ENCODE measurements at places on chromosomes 1 and 21.
A peak's percentile ranks its signal among the peaks of the same experiment; 100 is the strongest.

DNA sequence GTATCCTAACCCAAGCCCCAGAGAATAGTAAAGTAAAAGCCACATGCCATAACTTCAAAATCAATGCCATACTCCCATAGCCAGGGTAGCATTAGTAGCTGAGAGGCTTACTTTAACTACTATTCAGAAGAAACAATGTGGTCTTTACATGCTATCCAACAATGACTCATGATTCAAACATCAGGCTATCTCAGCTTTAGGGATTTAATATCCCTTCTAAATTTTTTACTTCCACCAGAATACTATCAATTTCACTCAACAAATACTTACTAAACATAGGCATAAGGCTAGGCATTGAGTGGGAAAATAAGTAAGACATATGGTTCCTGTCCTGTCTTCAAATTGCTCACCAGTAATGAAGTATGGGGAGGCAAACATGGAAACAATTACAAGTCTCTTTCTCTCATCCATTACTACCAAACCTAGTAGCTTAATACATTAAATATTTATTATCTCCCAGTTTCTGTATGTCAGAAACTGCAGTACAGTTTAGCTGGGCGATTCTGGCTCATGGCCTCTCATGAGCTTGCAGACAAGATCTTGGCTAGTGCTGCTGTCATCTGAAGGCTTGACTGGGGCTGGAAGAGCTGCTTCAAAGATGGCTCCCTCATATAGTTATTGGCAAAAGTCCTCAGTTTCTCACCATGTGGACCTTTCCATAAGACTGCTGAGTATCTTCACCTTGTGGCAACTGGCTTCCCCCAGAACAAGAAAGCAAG is 30.7 kb downstream of the EVI5 start:
- no peak for DNase-seq

GRCh38 chr1:228094432-228095016 is 8.6 kb downstream of the C1orf35 start:
- DNase-seq = no peak

DNA sequence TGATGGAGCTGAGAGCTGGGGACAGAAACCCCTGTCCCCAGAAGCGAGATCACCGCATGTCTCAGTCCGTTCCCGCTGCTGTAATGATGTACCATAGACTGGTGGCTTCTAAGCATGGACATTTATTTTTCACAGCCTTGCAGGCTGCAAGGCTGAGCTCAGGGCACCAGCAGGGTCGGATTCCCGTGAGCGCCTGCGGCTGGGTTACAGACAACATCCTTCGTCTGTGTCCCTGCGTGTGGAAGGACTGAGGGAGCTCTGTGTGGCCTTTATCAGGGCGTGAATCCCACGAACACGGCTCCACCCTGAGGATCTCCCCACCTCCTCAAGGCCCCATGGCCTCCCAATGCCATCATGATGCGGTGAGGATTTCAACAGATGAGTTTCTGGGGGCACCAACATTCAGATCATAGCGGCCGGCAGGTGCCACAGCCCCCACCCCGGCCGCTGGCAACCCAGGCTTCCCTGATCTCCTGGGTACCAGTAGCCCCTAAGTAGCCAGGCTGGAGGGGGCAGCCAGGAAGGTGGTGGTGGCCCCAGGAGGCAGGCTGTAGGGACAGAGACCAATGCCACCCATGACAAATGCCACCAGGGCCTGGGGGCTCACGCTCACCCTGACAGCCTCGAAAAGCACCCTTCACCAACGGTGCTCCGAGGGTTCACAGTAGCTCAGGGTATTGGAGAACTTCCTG is 104.4 kb downstream of the CRYAA start:
- DNase-seq = no peak

- DNase-seq = no peak
These were observed 13.5 kb downstream of the USP1 start for GRCh38 chr1:62450301-62450700.

GRCh38 chr1:213934649-213935048 is 53.1 kb upstream of the PROX1 start:
- no peak for DNase-seq

DNA sequence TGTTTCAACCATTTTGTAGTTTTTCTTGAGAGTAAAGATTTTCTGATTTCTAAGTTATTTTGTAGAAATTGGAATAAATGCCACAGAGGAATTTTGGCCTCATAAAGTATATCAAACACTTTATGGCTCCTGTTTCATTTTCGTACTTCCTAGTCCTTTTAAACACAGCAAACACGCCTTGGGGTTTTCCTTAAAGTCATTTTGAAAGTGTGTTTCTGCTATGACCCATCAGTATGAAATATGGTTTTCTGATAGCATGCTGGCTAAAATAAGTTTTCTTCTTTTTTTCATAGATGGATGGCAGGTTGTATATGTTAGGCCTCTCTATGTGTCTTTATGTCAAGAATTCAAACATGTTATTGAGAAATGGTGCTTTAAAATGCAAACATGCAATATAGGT is 940.1 kb upstream of the TMPRSS15 start:
- no peak for DNase-seq

GRCh38 chr21:30491963-30492428 is at the start of gene KRTAP19-3:
KRTAP19-3 (minus strand) TSS chr21:30492013; CDS start chr21:30491957, 56 bp downstream.
- DNase-seq = no peak

GRCh38 chr1:165645654-165646366 is 14.8 kb downstream of the MGST3 start:
- peak; percentile 99 for DNase-seq

DNA sequence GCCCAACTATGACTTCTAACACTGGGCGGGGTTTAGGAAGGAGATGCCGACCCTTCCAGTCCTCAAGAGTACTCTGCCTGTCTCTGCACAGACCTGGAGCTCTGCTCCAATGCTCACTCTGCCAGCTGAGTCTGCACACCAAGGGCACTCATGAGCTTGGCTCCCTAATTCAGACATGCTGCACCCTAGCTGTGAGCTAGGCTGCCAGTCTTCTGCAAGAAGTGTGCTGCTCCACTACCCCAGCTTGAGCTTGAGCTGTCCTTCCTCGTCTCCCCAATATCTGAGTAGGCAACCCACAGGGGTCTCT is 13.2 kb downstream of the TP53BP2 start:
- DNase-seq = peak; percentile 38

- no peak for DNase-seq
These were observed 20.9 kb downstream of the DPH5 start for GRCh38 chr1:101004670-101005069.

DNA sequence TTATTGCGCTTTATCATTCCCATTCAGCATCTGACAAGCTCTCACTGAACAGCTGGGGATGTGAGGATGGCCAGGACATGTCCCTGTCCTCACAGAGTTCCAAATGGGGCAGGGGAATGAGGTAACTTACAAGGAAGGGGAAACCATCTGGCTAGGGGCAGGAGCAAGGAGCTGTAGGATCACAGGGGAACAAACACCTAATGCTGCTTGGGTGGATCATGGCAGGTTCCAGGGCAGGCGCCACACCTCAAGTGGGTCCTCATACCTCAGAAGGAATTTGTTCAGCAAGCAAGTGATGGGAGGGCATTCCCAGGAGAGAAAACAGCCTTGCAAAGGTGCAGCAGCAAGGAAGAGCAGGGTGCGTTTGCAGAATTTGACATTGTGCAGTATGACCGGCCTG is 35.1 kb upstream of the GRIK3 start:
- DNase-seq = no peak

GRCh38 chr1:29112705-29113412 is 10.8 kb downstream of the TMEM200B start:
- no peak for DNase-seq

DNA sequence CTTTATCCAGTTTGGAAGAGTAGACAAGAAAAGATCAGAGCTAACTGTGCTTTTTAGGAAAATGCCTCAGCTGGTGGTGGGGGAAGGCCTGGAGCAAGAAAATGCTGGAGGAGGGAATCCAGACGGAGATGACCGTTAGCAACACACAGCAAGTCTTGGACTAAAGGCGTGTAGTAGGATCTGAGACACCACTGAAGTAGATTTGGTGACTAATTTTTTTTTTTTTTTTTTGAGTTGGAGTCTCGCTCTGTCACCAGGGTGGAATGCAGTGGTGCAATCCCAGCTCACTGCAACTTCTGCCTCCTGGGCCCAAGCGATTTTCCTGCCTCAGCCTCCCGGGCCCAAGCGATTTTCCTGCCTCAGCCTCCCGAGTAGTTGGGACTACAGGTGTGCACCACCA is 41.2 kb downstream of the LPAR3 start:
- no peak for DNase-seq

GRCh38 chr1:202656057-202656456 is 54.2 kb downstream of the SYT2 start:
- peak; percentile 13 for DNase-seq

- no peak for DNase-seq
These were observed 43.0 kb downstream of the TRIM11 start for GRCh38 chr1:228363686-228364067.
